ENCODE measurements at places on chromosomes 11 and 22.
A peak's percentile ranks its signal among the peaks of the same experiment; 100 is the strongest.

GRCh38 chr22:19959043-19959586 lies 17.5 kb upstream of the TXNRD2 start:
- peak; percentile 98 for DNase-seq

DNA sequence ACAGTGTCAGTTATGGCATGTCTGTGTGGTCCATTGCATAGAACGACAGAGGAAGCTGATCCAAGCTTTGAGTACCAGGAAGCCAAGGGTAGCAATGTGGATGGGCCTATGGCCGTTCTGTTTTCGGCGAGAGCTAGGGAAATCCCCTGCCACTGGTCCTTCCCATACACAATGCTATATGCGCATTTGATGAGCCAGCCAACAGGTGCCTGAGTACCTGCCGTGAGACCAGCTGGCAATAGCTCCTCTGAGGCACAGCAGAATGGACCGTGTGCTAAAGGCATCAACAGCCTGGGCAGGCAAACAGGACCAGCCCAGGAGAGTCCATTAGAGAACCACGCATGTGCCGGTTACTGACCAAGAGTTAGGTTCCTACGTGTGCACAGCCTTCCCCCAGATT lies 753.0 kb downstream of the NTM start:
- DNase-seq = peak; percentile 35

DNA sequence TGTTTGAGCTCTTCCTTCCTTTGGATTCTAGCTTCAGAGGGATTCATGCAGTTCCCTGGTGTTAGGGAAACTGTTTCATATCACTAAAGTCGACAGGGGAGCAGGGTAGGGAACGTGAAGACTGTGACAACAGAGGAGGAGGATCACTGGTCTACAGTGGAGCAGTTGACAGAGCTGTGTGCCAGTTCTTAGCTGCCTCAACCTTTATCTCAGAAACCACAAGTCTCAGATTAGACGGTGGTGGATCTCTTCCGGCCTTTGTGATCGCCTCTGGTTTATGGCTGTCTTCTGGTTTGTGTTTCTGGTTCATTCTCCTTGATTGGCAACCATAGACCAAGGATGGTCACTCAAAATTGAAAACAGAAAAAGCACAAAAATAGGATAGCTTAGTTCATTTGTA lies 538.9 kb upstream of the API5 start:
- DNase-seq = no peak

- no peak for DNase-seq
Observed at GRCh38 chr22:42947211-42947990, 67.5 kb downstream of the PACSIN2 start.

DNA sequence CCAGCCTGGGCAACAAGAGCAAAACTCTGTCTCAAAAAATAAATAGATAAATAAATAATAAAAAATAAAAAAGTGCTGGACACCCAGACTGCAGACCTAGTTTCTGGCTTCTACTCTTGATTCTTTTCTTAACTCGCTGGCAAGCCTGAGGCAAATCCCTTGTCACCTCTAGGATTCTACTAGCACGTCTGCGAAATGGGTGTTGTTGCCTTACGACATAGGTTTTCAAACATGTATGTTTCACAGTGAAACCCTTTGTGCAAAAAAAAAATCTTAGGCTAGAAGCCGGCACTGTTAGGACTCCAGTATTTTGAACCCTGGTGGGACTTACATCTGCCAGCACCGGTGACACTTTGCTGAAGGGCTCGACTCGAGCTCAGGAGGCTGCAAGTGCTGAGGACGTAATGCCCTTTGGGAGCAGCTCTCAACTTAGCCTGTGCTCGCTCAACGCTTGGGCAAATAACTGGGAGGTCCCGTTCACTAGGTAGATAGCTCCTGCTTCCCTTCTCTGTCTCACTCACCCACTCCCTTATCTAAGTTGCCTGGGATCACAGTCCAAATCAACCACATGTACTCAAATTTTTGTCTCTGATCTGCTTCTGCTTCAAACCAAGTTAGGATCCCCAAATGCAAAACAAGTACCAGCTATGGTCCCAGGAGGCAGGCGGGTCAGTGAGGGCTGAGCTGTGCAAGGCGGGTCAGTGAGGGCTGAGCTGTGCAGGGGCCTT lies 34.7 kb upstream of the MYH9 start:
- no peak for DNase-seq

DNA sequence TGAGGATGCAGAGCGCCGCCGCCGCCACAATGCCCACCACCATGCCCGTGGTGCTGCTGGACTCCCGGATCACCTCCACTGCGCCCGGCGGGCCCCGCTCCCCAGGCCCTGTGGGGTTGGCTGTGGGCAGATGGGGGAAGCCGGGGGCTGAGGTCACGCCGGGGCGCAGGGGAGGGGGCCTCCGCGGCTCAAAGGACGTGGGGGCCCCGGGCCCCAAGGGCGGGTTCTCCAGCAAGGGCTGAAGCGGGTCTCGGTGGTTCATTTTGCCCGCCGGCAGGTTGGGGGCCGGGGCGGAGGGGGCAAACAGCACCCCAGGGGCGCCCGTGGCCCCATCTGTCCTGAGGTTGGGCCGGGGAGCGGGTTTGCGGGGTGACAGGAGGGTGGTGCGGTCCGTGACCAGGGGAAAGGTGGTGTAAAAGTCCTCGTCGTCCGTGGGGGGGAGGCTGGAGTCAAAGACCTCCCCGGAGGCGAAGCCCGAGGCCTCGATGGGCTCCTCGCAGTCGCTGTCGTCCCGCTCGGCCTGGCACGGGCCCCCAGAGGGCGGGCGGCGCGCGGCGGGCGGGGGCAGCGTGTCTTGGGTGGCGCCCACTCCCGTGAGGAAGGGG lies 16.5 kb downstream of the SLC22A12 start:
- no peak for DNase-seq
